Activated CD8-positive, alpha-beta T cell treated with anti-CD3 and anti-CD28 coated beads for 36 hours (primary cell): ENCODE measurements at places on chromosomes 4 and X. TPM values are rescaled to one million over a fixed set of nuclear protein-coding genes. Genes with fewer than 3 reads are reported as not detected.

Gene CITED1
- not detected for total RNA-seq

Gene PLCXD1
- 63.9 TPM for total RNA-seq

Gene ZNF674
- 2.0 TPM for total RNA-seq

Gene TBC1D9
- total RNA-seq, result not detected

Gene ATP8A1
- 30.7 TPM for total RNA-seq

Gene HMX1
- not detected for total RNA-seq

Gene ADH1B
- not detected for total RNA-seq

Gene GRIA3
- not detected for total RNA-seq

DNA sequence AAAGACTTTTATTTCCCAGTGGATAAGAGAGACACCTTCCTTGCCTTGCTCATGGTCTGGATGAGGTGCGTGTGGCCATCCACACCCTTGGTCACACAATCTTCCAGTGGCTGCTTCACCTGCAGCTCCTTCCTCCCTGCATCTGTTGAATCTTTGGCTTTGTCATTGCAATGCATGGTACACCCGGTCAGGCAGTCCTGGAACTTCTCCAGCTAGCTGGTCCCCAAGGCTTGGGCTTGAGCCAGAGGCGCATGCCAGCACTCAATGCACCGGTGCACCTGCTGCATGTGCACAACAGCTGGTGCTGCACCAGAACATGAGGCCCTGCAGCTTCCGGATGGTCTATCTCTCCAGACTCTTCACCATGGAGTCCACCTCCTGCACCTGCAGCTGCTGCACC is 31.7 kb downstream of the SCML1 start:
- no peak for DNase-seq

GRCh38 chr4:98166025-98166730 is 22.9 kb upstream of the STPG2 start:
- no peak for DNase-seq

GRCh38 chrX:118211891-118212816 is 95.5 kb upstream of the KLHL13 start:
- no peak for DNase-seq

GRCh38 chr4:172344308-172344938 is 531.2 kb downstream of the GALNTL6 start:
- DNase-seq, result no peak

- DNase-seq, result no peak
Observed at GRCh38 chr4:7026107-7026506, 17.1 kb upstream of the TADA2B start.

DNA sequence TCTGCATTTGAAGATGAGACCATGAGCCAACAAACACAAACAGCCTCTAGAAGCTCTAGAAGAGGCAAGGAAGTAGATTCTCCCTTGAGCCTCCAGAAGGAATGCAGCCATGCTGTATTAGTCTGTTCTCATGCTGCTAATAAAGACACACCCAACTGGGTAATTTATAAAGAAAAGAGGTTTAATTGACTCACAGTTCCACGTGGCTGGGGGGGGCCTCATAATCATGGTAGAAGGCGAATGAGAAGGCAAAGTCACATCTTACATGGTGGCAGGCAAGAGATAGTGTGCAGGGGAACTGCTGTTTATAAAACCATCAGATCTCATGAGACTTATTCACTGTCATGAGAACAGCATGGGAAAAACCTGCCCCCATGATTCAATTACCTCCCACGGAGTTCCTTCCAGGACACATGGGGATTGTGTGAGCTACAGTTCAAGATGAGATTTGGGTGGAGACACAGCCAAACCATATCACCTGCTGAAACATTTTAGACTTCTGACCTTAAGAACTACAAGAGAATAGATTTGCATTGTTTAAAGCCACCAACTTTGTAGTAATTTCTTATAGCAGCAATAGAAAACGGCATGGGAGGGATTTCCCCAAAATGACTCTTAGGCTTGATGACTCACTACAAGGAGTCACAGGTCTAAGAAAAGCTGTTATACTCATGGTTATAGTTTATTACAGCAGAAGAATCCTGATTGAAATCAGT is 284.4 kb upstream of the SFRP2 start:
- DNase-seq, result peak; percentile 28

DNA sequence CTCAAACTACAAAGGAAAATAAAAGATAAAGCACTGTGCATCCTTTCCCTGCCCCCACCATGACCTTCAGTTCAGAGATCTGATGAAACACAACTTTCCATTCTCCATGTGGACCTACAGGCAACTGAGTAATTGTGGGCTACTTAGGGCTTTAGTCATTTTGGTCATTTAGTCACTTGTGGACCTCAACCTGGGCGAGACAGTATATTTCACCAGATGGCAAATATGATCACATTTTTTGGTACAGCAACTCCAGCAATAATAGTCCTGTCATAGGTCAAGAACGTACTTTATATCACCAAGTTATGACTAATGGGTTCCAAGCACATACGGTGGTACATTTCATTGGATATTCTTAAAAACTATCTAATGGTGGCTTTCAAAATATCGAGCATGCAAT is 141.2 kb downstream of the PDGFC start:
- DNase-seq, result no peak

- DNase-seq, result peak; percentile 28
Observed at GRCh38 chr4:153649572-153649991, 34.5 kb upstream of the TLR2 start.

DNA sequence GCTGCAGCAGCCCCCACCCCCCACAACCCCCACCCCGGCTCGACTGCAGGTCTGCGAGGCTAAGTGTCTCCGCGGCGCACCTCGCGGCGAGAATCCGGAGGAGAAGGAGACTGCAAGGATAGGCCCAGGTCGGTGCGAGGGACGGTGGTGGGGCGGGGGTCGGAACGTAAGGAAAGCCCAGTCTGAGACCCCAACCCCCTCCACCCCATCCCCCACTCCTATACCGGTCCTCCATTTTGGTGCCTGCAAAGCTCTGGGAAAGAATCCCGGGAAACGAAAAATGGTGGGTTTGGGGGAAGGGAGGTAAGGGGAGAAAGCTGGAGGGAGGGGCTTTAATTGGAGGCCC is 614 bp downstream of the BEX3 start:
- DNase-seq, result peak; percentile 6

DNA sequence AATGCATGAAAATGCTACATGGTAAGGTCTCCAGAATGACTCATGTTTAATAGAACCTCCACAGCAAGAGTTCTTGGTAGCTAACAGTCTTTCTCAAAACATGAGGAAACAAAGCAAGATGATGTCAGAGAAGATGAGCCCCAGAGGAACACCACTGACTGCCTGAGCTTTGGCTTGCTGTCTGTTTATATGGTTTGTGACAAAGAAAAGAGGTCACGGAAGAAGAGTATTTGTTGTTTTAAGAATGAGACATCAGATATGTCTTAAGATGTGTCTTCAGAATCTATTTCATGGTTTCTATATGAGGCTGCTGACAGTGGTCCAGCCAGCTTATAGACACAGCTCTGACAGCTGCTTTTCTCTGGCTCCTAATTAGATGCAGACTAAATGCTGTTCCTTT is 18.8 kb upstream of the AREG start:
- DNase-seq, result no peak

DNA sequence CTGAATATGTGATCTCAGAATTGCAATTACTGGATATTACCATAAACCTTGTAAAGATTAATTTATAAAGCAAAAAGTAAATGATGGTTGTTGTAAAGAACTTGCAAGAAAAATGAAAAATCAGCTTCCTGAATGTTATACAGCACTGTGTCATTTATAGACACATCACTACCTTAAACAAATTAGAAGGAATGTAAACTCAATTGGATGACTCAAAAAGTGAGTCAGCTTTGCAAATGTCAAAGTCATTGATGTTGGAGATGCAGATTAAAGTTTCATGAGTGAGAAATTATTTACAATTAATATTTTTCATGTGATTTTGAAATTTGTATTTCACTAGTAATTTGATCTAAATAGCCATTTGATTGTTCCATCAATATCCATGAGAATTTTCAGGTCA is 193.2 kb downstream of the RAPGEF2 start:
- no peak for DNase-seq

DNA sequence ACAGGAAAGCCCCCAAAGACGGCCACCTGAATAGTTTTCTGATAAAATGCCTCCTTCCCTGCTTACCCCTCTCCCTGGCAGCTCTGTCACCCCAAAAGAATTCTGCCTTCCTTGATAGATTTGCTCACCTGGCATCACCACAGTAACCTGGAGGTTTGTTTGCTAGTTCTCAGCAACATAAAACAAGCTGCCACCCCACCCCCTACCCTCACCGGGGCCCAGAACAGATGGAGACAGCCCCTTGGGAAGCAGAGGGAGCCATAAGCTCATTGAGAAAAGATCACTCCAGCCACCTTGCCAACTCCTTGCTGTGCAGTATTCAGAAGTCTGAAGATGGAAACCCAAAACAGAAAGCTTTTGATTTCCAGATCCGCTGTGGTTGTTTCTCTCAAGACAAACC is 108.6 kb downstream of the DHX15 start:
- DNase-seq, result no peak

DNA sequence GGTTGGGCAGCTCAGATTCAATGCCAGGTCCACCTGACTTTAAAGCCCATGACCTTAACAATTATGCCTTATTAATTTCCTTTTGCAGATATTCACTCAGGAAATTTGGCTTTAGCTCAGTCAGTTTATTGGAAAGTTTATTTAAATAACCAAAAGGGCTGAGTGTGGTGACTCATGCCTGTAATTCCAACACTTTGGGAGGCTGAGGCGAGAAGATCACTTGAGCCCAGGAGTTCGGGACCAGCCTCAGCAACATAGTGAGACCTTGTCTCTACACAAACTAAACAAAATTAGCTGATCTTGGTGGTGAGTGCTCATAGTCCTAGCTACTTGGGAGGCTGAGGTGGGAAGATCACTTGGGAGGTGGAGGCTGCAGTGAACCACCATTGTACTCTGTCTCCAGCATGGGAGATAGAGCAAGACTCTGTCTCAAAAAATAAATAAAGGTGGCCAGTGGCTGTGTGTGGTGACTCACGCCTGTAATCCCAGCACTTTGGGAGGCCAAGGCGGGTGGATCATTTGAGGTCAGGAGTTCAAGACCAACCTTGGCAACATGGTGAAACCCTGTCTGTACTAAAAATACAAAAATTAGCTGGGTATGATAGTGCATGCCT is 43.3 kb downstream of the RHOH start:
- DNase-seq, result peak; percentile 28

GRCh38 chrX:9882669-9883446 is 84.3 kb upstream of the CLDN34 start:
- DNase-seq, result no peak

GRCh38 chrX:1076871-1077651 is 135.4 kb downstream of the CRLF2 start:
- no peak for DNase-seq

DNA sequence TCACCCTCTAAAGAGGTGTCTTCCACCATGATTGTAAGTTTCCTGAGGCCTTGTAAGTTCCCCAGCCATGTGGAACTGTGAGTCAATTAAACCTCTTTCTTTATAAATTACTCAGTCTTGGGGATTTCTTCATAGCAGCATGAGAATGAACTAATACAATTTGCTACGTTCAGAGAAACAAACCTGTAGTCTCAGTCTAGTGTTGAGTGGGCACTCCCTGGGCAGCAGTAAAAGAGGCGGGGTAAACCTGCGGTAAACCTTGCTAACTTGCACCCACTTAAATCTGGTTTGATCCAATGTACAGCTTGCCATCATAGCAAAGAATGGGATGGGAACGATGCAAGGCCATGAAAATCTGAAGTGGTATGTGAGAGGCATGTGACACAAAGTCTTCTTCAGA is 22.4 kb downstream of the GRXCR1 start:
- DNase-seq, result no peak

DNA sequence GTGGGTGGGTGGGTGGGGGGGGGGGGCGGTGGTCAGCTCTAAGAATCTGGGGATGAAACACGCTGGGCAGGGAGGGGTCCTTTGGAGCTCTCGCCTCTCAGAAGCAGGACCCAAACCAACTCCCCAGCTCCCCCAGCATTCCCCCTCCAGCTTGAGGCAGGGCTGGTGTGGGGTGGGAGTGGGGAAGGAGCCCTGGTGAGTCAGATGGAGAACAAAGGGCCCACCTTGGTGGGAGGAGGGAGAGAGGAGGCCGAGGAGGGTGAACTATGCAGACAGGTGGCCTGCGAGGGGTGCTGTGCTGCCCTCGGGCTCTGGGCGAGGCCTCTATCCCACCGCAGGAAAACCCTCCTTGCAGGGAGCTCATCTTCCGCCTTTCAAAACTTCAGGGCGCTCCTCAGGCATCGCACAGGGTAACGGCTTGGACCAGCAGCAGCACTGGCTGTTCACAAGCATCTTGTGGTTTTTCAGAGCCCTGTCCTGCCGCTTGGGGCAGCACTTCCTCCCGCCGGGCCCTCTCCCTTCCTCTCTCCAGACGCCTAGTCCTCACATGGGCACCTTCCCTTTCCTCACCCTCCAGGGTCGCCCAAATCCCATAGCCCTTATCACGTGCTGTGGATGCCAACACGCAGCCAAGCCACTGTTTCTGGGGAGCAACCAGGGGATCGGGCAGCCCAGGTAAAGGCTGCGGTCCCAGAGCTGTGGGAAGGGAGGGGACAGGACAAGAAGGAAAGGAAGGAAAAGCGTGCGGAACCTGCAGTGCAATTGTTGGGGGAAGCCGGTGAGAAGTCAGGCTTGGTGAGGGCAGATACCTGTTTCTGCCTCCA is 34.0 kb upstream of the GRPEL1 start:
- DNase-seq, result peak; percentile 73

DNA sequence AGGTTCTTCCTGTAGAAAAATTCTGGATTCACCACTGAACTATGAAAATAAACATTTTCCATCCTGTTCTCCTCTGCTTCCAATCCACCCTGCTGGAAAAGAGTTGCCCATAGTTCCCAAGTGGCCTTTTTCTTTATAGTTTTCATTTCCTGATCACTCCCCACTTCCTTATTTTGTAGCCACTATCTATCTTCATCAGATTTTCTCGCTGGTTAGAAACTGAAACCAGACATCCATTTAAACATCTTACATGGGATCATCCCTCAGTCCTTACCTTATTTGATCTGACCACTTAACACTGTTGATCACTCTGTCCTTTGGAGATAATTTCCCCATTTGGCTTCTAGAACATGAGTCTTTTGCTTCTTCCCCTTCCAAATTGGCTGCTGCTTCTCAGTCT is 42.2 kb upstream of the SCOC start:
- DNase-seq, result no peak
